Activated CD4-positive, alpha-beta T cell treated with anti-CD3 and anti-CD28 coated beads, Interleukin-2, Interleukin-6, amounts not matched to agents 100 ng/mL and 50 ng/mL, durations not matched to agents 16 hours and 8 hours (primary cell): ENCODE measurements at places on chromosomes 3 and 15.

DNA sequence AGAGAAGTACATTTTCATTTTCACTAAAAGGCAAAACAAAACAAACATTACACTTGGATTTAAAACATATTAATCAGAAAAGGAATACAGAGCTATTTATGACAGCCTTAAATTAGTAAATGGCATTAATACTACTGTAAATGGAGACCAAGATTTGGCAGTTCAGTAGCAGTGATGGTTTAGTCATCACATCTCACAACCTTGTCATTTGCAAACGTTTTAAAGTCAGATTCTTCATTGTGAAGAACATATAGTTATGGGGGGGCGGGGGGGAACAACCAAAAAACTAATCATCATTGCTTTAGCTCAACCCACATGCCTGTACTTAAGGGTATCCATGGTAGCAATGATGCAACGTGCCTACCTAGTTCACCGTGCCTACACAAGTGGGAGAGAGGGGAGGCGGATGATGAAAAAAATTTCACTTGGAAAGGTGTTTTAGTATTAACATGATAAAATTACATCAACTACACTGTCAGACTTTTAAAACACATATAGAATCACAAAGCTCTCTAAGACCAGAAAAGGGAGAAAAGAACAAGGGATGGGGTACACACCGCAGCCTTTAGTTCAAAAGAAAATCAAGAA lies 40.1 kb downstream of the DLG1 start:
- no peak for DNase-seq

GRCh38 chr3:186821429-186822387 lies 15.4 kb upstream of the RFC4 start:
- DNase-seq: peak; percentile 63

DNA sequence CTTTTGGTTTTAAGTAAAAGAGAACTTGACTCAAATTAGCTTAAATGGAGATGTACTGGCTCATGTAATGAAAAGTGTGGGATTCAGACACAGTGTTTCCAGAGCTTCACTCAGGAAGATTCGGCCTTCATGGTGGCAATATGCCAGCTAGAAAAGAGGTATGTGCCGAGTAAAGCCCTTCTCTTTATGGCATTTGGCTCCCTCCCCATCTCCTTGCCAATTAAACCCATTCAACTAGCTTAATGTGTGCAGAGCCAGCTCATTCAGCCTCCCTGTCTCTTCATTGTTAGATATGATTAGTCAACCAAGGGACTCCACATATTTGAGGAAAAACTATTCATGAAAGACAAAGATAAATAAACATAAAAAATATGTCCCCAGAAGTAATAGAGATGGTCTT lies 15.0 kb upstream of the TRANK1 start:
- DNase-seq: no peak

DNA sequence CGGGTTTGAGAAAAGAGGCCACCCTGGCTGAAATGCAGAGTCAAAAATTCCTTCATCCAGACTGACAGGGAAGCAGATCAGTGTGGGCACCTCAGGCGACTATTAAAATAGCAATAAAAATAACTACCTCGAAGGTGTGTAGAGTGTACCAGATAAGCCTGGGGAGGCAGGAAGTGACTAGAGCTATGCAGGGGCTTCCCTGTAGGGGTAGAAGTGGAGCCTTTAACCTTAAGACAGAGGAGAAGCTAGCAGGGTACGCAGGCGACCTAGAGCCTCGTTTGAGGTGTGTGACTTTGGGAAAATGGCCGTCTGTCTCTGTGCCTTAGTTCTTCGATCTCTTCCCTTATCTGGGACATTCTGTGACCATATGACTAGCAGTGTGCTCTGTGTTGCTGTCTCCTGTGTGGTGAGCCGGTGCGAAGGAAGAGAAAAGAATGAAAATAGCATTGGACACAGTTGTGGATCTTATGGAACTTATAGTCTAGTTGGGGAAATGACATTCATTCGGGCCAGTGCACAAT lies 17.6 kb downstream of the BHLHE40 start:
- DNase-seq: no peak

GRCh38 chr3:60080648-60081047 lies 1030.8 kb upstream of the CFAP20DC start:
- peak; percentile 85 for DNase-seq

GRCh38 chr3:13300546-13301285 lies 119.4 kb downstream of the NUP210 start:
- DNase-seq: no peak

GRCh38 chr3:72397586-72397985 lies 450.7 kb downstream of the SHQ1 start:
- no peak for DNase-seq

DNA sequence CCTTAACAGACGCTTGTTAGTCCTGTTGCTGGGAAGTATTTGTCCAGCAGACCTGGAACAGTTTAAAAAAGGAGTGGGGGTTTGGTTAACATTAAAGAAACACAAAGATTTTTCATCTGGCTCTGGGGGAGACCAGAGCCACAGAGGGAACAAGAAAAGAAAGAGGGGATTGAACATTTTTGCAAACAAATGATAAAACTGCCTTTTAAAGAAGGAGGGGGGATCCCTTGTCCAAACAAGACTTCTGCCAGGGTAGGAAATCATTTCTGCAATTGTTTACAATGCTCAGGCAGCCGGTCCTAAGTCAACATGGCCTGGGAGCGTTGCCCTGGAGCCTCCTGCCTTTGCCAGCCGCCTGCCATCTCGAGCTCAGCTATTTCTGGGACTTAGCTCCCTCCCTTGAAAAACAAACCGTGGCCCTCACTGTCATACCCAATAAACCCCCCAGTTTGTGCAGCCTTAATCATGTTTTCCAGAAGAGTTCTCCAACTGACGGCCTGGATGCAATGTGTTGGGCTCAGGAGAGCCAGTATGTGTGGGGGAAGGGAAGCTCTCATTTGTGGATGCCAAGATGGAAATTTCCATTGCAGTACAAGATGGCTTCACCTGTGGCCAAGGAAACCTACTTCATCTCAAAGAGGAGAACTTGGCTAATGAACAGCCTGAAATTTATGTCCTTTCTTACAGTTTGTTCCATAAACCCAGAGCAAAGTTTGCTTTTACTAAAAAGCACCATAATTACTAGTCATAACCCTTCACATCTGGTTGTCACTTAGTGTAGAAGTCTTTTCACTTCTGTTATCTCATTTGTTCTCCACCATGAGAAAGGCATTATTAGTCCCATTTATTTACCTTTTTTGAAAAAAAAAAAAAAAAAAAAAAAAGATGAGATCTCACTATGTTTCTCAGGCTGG lies 75.9 kb upstream of the RNU6-1 start:
- no peak for DNase-seq

GRCh38 chr3:105984837-105985236 lies 116.0 kb upstream of the CBLB start:
- DNase-seq: no peak

DNA sequence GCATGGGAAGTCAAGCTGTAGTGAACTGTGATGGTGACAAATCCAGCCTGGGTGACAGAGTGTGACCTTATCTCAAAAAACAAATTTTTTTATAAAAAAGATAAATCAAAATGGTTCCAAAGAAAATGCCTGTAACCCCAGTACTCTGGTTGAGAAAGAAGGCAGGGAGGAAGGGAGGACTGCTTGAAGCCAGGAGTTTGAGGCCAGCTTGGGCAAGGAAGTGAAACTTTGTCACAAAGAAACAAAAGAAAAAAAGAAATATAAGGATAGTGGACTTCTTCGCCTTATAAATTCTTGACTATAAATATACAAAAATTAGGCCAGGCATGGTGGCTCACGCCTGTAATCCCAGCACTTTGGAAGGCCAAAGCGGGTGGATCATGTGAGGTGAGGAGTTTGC lies 34.1 kb downstream of the SMARCC1 start:
- no peak for DNase-seq

GRCh38 chr15:48330105-48330785 lies 984 bp upstream of the DUT start:
- no peak for DNase-seq
